ENCODE measurements at places on chromosomes 2 and 18. TPM values are rescaled to one million over a fixed set of nuclear protein-coding genes. Genes with fewer than 3 reads are reported as not detected.

Gene CD226
- polyA plus RNA-seq, result 0.53 TPM

Gene ALKAL2
- polyA plus RNA-seq, result not detected

Gene KIAA2012
- polyA plus RNA-seq, result 0.13 TPM

Gene B3GNT7
- 0.06 TPM for polyA plus RNA-seq

Gene CMPK2
- polyA plus RNA-seq, result 0.66 TPM

Gene POMC
- 0.27 TPM for polyA plus RNA-seq

Gene GPR75
- polyA plus RNA-seq, result 1.5 TPM

Gene TUBA4B
- not detected for polyA plus RNA-seq

Gene CXXC1
- 51.2 TPM for polyA plus RNA-seq

Gene PROM2
- polyA plus RNA-seq, result 0.50 TPM

Gene HOXD10
- polyA plus RNA-seq, result 12.6 TPM

Gene ASB18
- not detected for polyA plus RNA-seq

Gene IHH
- polyA plus RNA-seq, result 0.05 TPM

Gene CLEC4F
- polyA plus RNA-seq, result not detected

Gene IL1R2
- not detected for polyA plus RNA-seq

Gene FKBP7
- polyA plus RNA-seq, result 32.4 TPM

Gene CYP27C1
- polyA plus RNA-seq, result 0.13 TPM

Gene SLC35F5
- polyA plus RNA-seq, result 96.2 TPM

Gene SLC14A1
- 0.77 TPM for polyA plus RNA-seq

Gene CFAP210
- polyA plus RNA-seq, result not detected

Gene DTNB
- 9.2 TPM for polyA plus RNA-seq

Gene CELF4
- polyA plus RNA-seq, result not detected

Gene ZNF892
- 0.71 TPM for polyA plus RNA-seq

Gene HOXD11
- 9.9 TPM for polyA plus RNA-seq

Gene KIF3C
- 7.0 TPM for polyA plus RNA-seq

Gene RMDN2
- polyA plus RNA-seq, result 5.9 TPM

Gene STK39
- polyA plus RNA-seq, result 7.6 TPM

Gene PLCL1
- 0.21 TPM for polyA plus RNA-seq

Gene POTEF
- polyA plus RNA-seq, result not detected

Gene BCL2
- 0.16 TPM for polyA plus RNA-seq

Gene GMCL1
- 2.1 TPM for polyA plus RNA-seq

Gene GAL3ST2
- not detected for polyA plus RNA-seq

Gene PLEKHH2
- 2.2 TPM for polyA plus RNA-seq

All from BJ (cell line).